ENCODE measurements at places on chromosomes 1 and 21.

GRCh38 chr1:207840380-207840779, 70.5 kb downstream of the CD34 start:
- no peak for DNase-seq

- no peak for DNase-seq
Observed at GRCh38 chr1:204683284-204684205, 2.0 kb downstream of the LRRN2 start.

DNA sequence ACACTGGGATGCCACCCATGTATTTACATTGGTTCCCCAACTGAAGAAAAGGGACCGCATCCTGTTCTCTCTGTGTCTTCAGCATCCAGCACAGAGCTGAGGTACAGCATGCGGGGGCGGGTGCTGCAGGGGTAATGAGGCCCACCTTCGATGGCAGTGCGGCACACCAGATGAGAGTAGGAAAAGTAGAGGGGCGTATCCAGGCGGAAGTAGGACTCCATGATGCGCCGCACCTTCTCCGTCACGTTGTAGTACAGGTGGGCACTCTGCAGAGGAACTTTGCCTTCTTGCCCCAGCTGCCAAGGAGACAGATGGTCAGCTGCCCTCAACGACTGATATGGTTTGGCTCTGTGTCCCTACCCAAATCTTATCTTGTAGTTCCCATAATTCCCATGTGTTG, 10.0 kb upstream of the CLDN19 start:
- no peak for DNase-seq

DNA sequence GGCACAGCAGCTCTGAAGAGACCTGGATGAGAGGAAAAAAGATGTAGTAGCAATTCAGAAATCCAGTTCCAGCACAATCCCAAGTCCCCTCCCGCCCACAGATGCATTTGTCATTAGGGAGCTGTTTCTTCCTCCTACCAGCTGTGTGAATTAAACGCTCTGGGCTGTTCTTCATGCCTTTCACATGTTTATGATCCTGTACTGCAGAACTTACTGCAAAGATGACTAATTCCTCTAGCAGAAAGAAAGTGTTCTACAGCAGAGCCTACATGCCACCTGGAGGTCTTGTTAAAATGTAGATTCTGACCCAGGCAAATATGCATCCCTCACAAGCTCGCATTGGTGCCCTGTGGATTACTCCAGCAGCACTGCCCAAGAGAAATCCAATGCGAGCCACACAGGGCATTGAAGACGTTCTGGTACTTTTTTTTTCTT, 6.5 kb downstream of the ENO1 start:
- DNase-seq = no peak

DNA sequence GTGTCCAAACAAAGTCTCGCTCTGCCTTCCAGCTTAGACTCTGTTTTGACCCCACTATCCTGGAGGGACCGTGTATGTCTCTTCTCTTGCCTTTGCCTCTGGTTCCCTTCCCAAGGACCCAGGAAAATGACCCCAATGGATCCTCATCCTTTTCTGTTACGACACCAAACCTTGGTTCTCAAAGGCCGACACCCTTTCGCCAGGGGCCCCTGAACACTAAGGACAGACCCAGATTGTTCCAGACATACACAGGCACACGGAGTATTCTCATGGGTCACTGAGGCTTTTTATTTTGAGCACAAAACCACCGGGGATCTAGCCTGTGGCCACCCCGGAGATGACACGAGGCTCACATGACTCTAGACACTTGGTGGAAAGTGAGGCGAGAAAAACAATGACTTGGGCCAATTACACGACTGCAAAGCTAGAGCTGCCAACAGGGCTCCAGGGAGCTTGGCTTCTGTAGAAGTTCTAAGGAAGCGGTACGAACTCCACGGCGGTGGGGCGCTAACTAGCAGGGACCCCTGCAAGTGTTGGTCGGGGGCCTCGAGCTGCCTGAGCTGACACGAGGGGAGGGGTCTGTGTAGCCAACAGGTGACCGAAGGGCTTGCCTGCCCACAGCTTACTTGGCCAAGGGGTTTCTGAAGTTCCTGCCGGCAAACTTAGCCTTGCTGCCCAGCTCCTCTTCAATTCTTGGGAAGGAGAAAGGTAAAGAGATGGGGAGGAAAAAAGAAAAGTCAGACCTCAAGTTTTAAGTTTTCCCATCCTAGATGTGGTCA, 17.6 kb downstream of the ENO1 start:
- no peak for DNase-seq

DNA sequence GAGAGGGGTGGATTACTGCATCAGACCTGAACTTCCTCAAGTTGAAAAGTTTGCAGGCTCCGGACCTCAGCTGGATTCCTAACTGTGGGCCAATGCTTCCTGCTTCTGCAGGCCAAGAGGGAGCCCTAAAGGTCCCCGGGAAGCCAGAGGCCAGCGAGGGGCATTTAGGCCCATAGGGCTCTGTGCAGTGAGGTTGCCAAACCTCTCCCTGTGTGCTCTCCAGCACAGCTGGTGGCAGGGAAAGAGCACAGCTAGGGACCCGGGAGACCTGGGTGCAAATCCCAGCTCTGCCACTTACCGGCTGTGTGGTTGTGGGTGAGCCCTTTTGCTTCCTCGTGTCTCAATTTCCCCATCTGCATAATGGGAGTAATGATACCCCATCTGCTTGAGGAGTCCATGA, 100.5 kb downstream of the PAX7 start:
- DNase-seq = no peak

GRCh38 chr1:3019007-3019515, 2.2 kb upstream of the ACTRT2 start:
- DNase-seq = no peak

- DNase-seq = no peak
Observed at GRCh38 chr1:247104965-247105364, 809 bp upstream of the ZNF669 start.

GRCh38 chr1:15152318-15153183, 996 bp upstream of the TMEM51 start:
- DNase-seq = no peak

DNA sequence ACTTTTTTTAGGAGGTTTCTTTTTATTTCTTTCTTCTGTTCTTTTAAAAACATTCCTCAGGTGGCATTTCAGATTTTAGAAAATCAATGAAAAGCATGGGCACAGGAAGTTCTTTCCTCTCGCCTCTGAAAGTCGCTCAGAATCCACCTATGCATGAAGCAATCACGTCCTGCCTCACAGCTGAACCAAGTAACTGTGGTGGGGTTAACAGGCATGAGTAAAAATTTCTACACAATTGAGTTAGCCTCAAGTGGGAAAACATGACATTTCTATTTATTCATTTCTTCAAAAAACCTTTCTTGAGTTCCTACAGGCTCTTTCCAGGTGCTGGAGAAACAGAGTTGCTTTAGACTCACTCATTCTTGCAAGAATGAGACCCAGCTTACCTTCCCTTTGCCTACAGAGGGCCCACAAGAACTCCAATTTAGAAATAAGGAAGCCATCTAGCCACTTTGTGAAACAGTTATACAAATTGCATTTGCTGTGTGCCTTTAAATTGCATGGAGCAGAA, 508.9 kb upstream of the PKN2 start:
- DNase-seq = no peak

GRCh38 chr1:171457412-171457811, 27.9 kb upstream of the PRRC2C start:
- no peak for DNase-seq

DNA sequence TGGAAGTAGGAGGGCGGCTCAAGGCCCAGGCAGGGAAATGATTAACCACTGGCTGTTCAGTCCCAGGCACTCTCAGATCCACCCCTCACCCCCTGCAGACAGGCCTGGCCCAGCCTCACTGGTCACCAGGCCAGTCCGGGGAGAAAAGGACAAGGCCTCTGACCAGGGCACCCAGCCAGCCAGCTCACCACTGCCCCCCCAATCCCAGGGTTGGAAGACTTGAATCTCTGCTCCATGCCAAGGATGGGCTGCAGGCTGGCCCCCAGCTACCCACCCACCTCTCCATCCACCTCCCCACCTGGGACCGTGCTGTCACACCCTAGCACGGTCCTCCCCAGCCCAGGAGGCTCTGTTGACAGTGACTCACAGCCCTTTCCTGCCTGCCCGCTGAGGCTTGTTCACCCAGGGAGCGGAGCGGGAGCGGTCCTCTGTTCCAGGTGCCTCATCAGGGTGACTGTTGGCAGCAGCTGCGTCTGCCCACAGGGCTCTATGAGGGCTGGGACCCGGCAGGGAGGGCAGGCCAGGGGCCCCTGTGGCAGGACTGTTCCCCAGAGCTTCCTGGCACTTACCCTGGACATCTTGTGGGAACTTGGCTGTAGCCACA, 2.2 kb downstream of the LAD1 start:
- no peak for DNase-seq

DNA sequence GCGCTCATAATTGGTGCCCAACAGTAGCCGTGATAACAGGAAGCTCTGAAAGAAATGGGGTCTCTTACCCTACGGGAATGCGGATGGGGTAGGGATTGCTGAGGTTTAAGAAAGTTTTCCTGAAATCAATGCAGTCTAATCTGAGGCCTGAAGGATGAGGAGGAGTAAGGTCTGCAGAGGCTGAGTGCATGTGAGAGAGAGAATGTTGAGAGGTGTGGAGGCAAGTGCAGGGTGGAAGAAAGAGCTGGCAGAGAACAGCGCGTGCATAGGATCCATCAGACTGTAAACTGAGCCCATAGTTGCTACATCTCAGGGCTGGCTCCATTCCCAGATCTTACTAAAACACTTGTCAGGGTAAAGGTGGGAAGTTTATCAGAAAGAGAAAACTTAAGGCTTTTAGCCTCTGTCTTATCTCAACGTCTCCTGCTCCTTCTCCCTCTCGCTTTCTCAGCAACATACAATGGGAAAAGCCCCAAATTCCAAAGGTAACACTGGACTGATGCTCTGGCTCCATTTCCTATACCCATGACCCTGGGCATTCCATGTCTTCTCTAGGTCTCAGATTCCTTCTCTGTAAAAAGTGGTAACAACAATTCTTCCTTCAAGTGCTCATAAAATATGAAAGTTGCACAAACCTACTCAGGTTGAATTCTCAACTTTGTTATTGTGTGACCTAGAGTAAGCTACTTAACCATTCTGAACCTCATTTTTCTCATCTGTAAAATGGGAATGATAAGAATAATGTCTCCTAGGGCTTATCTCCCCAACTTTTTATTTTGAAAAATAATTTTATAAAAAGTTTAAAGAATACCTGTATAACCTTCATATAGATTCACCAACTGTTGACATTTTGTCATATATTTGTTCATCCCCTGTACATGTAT, 75.2 kb downstream of the SH3GLB1 start:
- no peak for DNase-seq

- DNase-seq = no peak
Observed at GRCh38 chr1:41024953-41025352, 3.4 kb upstream of the SLFNL1 start.

- DNase-seq = no peak
Observed at GRCh38 chr21:38956856-38957571, 151.3 kb downstream of the ETS2 start.
